ENCODE measurements at places on chromosomes 16 and 17.

DNA sequence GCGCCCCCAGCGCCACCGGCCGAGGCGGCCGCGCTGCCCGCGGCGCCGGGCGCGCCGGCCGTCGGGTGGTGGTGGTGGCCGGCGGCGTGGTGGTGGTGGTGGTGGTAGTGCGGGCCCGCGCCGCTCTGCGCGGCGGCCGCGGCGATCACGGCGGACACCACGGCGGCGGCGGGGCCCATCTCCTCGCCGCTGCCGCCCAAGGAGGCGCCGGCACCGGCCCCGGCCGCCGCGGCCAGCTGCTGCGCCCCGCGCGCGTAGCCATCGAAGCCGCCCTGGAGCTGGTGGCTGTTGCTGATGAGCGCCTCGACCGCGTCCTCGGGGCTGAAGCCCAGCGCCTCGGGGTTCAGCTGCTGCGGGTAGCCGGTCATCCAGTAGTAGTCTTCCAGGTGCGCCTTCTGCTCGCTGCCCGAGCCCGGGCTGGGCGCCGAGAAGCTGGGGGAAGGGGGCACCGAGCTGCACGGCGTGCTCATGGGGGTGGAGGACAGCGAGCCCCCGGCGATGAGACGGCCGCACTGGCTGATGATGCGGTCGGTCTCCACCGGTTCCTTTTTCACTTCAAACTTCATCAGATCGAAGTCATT is 1.2 kb downstream of the MAF start:
- DNase-seq: no peak

GRCh38 chr16:89444151-89444723 is 46.1 kb downstream of the ANKRD11 start:
- DNase-seq: no peak

- no peak for DNase-seq
Observed at GRCh38 chr16:21117567-21117966, 33.1 kb downstream of the DNAH3 start.

DNA sequence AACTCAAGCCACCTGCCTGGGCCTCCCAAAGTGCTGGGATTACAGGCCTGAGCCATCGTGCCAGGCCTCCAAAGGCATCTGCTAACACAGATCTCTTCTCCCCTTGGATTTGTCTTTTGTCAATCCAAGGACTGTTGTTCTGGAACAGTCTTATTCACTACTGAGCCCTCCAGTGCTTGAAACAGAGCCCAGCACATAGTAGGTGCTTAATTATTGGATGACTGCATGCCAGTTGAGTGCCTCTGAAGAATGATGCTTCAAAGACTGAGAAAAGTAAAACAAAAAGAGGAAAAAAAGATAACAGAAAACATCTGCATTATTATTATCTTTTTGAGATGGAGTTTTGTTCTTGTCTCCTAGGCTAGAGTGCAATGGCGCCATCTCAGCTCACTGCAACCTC is 1.7 kb upstream of the CRISPLD2 start:
- DNase-seq: no peak

- DNase-seq: no peak
Observed at GRCh38 chr17:73430848-73431247, 119.0 kb upstream of the CDC42EP4 start.

DNA sequence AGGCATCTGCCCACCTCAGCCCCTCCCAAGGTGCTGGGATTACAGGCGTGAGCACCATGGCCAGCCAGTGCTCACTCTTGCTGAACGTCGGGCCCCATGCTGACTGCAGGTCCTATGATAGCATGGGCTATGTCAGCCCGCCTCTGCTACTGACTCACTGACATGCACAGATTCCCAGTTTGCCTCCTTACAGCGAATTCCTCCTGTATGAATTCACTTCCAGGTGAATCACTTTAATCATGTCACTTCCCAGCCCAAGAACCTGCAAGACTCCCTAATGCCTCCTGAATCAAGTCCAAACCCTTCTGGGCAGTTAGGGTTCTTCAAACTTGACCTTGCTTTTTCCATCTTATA is 16.1 kb upstream of the UBTF start:
- no peak for DNase-seq

- DNase-seq: no peak
Observed at GRCh38 chr16:69438465-69438864, 14.0 kb downstream of the CYB5B start.

- peak; percentile 55 for DNase-seq
Observed at GRCh38 chr16:1929578-1930337, 11.5 kb upstream of the HS3ST6 start.

DNA sequence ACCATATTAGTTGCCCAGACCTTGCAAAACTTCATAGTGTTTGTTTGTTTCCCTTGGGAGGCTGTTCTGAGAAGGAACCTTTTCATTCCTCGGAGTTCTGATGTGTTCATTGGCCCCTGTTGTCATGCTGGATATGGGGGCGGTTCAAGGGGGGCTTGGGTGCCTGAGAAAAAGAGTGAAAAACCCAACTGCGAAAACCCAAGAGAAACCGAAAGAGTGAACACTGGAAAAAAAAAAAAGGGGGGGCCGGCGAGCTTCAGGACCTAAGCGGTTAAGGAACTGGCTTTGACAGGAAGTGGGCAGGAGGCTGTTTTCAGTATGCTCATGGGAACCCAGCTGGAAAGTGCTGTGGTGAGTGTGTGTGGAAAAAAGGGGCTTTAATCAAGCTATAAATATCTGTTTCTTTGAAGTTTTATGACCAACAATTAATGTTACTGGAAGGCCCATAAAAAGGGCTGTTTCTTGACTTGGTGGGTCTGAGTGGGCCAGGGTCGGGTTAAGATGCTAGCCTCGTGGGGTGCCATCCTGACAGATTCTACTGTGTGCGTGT is 510.7 kb downstream of the MAF start:
- DNase-seq: no peak

DNA sequence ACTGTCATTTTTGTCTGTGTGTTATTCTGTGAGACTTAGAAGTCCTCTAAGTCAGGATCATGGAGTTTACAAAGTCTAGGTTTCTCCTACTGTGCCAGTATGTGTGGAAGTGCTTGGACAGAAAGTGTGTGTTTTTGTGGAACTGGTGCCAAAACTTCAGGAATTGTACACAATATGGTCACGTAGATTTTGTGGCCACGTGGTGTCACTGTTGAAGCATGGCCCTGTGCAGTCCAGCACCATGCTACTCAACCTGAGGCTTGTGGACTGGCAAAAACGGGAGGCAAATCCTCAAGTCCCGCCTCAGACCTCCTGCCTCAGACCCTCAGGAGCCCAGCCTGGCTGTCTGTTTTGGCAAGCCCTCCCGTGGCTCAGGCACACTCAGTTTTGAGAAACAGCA is 16.7 kb upstream of the ALKBH5 start:
- DNase-seq: no peak

GRCh38 chr16:88511906-88512305 is 58.3 kb upstream of the ZC3H18 start:
- no peak for DNase-seq

DNA sequence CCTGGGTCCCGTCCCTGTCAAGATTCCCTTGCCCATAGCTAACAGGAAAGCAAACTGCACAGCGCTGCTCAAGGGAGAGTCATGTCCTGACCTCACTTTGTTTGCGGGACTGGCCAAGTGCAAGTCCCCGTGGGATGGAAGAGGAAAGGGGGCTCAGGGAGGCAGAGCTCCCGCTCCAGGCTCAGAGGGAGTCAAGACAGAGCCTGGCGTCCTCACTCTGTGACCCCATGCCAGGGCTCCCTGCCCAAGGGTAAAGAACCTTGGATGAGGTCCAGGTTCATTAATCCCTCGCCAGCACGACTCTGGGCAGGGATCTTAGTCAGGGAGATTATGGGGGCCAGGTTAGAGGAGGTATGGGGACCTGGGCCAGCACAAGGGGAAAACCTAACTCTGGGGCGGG is 51.5 kb upstream of the CBX4 start:
- no peak for DNase-seq

- no peak for DNase-seq
Observed at GRCh38 chr16:2715064-2715463, 5.0 kb downstream of the PRSS27 start.

DNA sequence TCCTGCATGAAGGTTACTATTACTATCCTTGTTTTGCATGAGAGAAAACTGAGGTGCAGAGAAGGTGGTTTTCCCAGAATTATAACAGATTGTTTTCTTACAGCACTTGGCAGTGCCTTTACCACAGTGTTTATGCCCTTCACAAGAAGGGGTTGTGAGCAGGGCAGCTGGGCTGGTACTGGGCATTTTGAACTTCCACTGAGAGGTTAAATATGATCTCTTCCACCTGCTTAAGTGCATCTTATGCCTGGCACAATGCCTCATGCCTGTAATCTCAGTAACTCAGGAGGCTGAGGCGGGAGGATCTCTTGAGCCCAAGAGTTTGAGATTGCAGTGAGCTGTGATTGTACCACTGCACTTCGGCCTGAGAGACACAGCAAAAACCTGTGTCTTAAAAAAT is 36.2 kb downstream of the NDE1 start:
- no peak for DNase-seq

DNA sequence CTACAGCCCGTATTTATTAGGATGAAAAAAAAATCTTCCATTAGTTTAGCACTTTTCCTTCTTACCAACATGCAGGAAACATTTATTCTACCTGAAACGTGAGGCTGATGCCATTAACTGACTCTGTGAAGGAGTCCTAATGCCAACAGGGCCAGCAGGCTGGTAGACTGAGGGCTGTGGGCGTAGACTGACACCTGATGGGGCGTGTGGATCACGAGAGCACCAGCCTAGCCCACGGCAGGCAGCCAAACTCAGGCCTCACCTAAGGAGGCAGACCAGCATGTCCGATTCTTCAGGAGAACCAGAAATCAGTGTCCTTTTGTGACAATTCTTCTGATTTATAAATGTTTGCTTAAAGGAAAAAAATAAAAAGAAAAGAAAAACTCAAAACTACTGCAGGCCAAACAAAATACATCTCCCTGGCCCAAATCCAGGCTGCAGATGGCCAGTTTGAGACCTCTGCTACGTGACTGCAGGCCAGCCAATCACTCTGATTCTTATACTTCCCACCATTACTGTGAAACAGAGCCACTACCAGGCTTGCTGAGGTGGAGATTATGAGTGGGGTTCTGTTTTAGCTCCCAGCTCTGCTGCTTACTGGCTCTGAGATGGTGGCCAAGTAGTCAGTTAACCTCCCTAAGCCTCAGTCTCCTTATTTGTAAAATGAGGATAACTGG is 66.5 kb downstream of the GNAO1 start:
- DNase-seq: no peak

- DNase-seq: no peak
Observed at GRCh38 chr16:49340466-49340865, 33.1 kb upstream of the C16orf78 start.

DNA sequence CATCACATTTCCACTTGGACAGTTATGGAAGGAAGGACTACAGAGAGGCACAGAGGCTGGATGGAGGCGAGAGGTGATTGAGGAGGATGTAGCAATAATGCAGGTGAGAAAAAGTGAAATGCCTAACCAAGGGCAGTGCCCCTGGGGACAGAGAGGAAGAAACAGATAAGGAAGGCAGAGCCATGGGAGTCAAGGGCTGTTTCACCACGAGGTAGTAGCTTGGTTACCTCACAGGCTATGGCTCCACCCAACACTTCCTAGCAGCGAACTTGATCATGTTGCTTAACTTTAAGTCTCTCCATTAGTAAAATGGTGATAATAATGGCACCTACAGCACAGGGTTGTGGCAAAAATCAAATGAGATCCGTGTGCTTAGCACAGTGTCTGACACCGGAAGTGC is 83.9 kb downstream of the YPEL2 start:
- DNase-seq: no peak

DNA sequence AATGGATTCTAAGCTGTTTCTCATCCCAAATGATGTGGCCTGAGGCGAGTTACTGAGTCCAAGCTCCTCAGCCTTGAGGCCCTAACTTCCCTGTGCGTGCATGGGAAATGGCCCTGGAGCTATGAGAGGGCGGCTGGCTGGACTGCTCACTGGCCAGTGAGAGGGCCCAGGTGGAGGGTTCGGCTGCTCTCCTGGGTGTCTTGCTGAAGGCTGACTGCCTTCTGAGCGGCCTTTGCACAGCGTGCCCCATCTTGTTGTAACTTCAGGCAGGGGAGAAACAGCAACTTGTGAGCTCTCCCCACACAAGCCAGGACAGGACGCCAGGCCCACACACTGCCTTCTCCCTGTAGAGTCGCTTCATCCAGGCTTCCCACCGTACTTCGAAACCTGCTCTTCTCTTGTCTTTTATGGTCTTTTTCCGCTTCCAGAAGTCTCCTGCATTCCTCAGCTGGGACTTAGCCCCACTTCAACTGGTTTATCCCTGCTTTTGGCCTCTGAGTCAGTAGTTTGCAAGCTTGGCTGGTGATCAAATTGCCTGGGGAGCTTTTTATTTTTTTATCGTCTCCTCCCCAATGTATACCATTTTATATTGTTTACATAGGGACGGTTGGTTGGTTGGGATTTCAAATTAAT is 13.3 kb downstream of the CDH3 start:
- no peak for DNase-seq

DNA sequence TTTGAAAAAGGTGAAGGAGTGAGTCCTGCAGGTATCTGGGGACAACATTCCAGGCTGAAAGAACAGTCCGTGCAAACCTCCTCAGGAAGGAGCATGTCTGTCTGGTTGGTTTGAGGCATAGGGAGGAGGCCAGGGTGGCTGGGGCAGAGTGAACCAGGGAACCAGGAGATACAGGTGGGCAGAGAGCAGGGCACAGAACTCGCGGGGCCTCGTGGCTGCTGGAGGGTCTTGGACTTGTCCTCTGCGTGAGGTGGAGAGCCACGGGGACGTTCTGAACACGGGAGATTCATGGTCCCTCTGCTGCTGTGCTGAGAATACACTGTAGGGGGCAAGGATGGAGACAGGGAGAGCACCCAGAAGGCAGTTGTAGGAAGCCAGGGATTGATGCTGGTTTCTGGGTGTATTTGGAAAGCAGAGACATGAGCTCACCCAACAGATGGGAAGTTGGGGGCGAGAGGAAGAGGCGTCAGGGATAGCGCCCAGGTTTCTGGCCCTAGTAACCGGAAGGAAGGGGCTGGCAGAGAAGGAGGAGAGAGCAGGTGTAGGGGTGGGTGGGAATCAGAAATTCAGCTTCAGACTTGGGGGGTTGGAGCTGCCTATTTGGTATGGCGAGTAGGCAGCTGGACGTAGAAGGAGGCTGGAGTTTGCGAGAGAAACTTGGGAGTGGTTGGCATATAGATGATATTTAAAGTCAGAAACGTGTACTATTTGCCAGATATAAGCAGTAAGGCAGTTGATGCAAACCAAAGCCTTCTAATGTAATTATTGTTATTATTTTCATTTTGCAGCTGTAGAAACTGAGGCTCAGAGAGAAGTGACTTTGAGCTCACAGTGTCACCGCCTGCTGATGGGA is at the start of gene CCL17:
Gene CCL17, plus strand, starts transcription at position 803 of the 853 bp plus-strand sequence. CDS start 9,166 bp downstream, outside the sequence.
- no peak for DNase-seq

DNA sequence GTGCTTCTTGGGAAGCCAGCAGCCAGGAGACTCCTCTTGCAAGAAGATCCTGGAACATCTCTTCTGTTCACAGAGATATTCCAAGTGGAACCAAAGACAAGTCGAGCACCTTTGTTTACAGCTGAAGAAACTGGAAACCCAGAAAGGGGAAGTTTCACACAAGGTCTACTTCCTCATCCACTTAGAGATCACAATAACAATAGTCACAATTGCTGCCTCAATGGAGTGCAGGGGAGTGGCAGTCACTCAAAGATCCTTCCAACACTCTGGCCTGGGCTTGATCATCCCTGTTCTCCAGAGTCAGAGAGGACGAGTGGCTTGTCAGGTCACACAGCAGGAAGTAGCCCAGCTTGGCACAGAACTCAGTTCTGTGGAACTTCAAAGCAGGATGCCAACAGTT is 46.9 kb upstream of the SIAH1 start:
- no peak for DNase-seq
